Nucleus accumbens (tissue), 56 donors: ENCODE measurements at places on chromosomes 2 and 18.

- DNase-seq: no peak
Measured at GRCh38 chr2:10490806-10491291, 42.7 kb upstream of the ODC1 start.

GRCh38 chr2:11058129-11058528 is 97.1 kb upstream of the SLC66A3 start:
- no peak for DNase-seq

- DNase-seq: no peak
Measured at GRCh38 chr2:207041279-207041678, 102.0 kb downstream of the CPO start.

DNA sequence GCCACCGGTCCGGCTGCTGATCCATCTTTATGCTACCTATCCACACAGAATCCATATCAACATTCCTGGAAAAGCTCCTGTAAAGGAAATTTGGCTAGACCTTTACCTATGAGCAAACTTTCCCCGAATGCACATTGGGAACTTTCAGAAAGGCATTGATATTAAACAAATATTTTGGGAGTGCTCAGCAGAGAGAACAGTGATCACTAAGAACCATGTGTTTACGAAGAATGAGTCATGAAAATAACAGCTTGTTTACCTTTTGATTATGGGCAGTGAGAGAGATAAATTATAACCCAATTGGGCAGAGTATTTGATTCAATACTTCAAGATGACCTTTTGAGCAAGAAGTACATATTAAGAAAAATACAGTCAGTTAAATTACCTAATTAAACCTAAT is 189.7 kb upstream of the CDH2 start:
- DNase-seq: no peak

GRCh38 chr2:112108178-112108832 is 29.9 kb upstream of the FBLN7 start:
- no peak for DNase-seq

- no peak for DNase-seq
Measured at GRCh38 chr18:66558773-66559172, 45.1 kb downstream of the CDH19 start.

DNA sequence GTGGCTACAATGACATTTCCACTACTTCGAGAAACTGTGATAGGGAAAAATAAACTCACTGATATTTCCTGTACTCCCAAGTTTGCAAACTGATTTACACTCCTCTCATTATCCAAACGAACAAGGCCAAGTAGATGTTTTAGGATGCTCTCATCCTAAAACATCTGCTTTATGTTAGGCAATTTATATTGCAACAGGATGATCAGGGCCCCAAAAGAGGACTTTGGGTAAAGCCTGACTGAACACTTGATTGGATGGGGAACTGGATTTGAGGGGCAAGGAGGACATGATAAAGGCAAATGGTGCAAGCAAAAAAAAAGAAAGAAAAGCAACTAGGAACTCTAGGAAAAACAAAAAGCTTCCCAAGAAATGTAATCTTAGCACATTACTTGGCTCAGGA is 2.1 kb upstream of the HES6 start:
- DNase-seq: no peak

DNA sequence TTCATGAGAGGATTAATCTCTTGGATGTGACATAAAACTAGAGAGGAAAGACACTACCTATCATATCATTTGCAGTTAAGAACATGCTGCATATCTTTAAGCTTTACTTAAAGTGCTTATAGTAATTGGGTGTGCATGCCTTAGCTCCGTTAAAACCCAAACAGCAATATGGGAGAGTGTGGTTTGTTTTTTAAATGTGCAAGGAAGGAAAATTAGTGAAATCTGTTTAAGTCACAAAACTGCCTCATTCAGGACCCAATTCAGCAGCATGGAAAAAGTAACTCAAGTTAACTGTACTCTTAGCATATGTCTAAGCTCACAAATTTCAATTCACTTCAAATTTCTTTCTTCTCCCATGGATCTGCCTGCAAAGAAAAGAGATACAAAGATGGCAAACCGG is 182.2 kb downstream of the ARHGAP15 start:
- no peak for DNase-seq

DNA sequence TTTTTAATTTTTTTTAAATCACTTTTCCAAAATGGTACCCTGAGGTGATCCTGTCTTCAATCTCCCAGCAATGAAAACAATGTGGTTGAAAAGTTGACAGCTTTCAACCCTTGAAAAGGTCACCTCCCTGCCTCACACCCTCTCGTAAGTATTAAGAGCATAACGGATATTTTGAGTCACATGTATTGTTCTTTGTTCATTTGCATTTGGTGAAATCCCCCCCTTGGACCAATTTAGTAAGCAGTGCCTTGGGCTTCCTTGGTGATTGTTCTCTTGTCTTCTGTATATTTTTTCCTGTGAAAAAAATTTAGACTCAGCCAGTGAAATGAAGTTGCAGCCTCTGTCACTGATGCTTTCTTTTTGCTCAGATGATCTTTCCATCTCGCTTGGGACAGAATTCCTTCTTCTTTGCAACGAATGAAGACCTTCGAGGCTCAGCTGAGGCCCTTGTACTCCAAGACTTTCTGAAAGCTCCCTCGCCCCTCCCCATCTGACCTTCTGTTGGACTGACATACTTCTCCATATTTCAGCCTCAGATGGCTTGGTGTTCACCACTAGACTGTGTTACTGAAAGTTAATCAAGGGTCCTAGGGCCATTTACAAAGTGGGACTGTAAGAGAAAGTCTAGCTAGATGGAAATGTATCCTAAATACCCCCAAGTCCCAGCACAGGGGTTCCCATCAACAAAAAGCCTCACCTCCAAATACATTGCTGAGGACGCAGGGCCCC is 158.4 kb downstream of the BCL2 start:
- no peak for DNase-seq

GRCh38 chr2:202152104-202152715 is 79.2 kb downstream of the KIAA2012 start:
- DNase-seq: no peak

- no peak for DNase-seq
Measured at GRCh38 chr2:240884221-240884620, 11.7 kb downstream of the MAB21L4 start.

- no peak for DNase-seq
Measured at GRCh38 chr2:233408366-233409285, 54.3 kb downstream of the DGKD start.

GRCh38 chr2:25726522-25726921 is 53.1 kb upstream of the DTNB start:
- no peak for DNase-seq

- DNase-seq: no peak
Measured at GRCh38 chr18:56900195-56901094, 246.4 kb upstream of the BOD1L2 start.

DNA sequence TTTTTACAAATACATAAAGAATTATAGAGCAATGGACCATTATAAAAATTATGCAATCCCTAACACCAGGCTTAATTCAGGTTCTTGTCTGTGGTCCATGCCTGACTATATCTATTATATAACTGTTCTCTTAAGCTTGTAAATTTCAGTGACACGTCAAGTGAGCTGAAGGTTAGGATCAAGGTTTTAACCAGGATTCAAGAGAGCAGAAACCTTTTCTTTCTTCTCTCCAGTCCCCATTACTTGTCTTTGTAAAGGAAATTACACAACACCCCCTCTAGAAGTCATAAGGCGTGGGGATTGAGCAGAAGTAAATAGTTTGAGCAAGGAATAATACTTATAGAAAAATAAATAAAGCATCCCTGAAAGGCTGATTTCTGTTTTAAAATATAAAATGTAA is 122.0 kb downstream of the ZNF521 start:
- no peak for DNase-seq

DNA sequence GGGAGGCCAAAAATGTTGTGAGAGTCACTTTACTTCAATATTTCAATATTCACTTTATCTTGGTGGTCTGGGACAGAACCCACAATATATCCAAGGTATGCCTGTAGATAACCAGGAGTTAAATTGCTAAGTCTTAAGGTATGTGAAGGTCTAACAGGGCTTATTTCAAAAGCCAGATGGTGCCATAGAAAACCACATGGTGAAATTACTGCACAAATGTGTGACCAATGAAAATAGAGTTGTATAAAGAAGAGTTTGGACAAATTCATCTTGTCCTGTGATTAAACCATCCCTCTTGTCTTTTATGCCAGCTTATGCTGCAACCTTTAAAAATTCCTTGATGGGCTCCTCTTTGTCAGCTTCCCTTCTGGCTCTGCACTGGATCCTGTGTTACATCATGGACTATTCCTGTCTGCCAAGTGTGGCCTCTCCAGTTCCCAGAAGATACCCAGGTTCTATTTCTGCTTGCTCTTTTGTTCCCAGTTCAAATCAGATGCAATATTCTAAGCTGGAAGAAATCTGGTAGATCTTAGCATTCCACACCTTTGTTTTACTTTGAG is 46.8 kb downstream of the ANTXR1 start:
- no peak for DNase-seq

DNA sequence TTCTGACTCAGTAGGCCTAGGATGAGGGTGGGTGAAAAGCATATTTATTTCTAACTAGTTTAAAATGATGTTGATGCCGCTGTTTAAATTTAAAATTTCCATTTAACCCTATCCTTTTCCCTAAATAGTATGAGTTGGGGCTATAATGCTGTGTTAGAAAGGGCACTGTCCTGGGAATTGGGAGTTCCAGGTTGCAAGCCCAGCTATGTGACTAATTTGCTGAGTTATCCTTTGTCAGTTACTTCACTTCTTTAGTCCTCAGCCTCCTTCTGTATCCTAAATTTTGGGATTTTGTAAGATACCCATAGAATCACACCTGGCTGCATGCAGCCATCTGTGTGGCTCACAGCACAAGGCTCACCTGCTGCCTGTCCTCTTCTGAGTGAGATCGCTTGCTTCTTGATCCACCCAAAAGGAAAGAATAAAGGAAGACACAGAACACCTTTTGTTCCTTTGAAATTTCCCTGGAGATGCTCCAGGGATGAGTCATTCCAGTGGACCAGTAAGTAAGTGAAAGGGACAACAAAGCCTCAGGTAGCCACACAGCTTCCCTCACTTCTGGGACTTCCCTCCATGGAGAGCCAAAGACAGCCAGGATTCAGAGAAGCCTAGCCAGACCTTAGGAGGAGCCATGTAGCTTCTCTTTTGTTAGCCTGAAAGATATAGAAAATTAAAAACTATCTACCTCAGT is 97.2 kb downstream of the DTNA start:
- DNase-seq: no peak

GRCh38 chr2:9113262-9113661 is 93.3 kb upstream of the ASAP2 start:
- DNase-seq: no peak

- no peak for DNase-seq
Measured at GRCh38 chr2:46229134-46230063, 67.8 kb upstream of the EPAS1 start.

- DNase-seq: no peak
Measured at GRCh38 chr2:78721355-78722033, 304.0 kb upstream of the REG3G start.

DNA sequence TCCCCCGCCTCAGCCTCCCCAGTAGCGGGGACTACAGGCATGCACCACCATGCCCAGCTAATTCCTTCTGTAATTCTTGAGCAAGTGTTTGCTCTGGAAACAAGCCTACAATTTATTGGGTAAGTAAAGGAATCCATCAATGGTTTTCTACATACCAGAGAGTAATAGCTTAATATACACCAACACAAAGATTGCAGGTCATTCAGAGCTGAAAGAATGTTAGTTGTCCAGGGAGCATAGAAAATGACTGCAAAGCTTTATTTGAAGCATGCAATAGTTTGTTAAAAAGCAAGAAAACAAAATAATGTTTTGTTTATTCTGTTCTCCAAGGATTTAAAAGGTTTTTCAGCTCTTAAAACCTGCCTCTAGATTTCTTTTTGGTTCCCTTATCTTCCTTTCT is 5.6 kb downstream of the IDH1 start:
- DNase-seq: no peak

DNA sequence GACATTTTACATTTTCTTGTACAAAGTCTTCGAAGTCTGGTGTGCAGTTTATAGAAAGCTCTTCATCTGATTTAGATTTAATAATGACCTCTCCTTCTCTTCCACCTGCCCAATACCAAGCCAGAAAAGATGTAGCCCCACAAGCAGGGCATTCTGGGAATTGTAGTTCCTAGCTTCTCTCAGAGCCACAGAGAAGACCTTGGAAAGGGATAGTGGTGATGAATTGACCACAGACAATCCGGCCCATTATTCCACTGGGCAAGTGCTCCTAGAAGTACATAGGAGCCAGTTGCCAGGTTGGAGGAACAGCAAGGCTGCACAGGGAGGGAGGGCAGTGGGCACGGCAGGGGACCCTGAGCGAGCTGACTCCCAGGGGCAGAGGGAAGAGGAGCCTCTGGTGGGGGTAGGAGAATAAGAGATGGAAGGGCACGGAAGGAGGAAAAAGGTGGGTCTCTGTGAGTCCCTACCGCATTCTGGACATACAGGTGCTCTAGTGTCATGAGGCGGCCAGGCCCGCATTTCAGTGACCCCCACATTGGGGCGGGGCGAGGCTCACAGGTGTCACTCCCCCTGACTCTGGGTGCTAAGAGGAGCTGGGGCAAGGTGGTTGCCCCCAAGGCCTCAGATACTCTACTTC is 152.5 kb upstream of the HAAO start:
- DNase-seq: no peak

- DNase-seq: no peak
Measured at GRCh38 chr18:22682720-22683119, 250.4 kb upstream of the RBBP8 start.

GRCh38 chr2:67936969-67937368 is 125.8 kb downstream of the C1D start:
- no peak for DNase-seq
